ENCODE measurements at places on chromosomes 3 and 15.

DNA sequence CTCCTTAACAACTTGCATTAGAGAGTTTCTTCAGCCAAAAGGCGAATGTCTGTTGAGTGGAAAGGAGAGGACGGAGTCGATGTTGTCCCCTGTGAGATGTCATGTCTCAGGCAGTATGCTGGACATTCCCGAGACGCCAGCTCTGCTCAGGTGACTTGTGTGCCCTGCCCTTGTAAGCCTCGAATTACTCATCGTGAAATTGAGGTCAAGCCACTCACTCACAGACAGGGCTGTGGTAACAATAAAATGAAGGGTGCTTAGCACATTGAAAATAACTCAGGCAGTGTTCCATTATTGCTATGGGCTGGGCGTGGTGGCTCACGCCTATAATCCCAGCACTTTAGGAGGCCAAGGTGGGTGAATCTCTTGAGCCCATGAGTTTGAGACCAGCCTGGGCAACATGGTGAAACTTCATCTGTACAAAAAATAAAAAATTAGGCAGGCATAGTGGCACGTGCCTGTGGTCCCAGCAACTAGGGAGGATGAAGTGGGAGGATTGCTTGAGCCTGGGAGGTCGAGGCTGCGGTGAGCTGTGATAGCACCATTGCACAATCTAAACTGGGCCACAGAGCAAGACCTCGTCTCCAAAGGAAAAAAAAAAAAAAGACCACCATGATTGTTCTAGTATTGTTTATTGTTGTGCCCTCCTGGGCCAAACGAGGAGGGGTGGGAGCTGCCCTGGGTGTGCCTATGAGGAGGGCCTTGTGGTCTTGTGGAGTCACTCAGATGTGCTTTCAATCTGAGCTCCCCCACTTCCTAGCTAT, 214.4 kb downstream of the THSD4 start:
- DNase-seq = no peak

DNA sequence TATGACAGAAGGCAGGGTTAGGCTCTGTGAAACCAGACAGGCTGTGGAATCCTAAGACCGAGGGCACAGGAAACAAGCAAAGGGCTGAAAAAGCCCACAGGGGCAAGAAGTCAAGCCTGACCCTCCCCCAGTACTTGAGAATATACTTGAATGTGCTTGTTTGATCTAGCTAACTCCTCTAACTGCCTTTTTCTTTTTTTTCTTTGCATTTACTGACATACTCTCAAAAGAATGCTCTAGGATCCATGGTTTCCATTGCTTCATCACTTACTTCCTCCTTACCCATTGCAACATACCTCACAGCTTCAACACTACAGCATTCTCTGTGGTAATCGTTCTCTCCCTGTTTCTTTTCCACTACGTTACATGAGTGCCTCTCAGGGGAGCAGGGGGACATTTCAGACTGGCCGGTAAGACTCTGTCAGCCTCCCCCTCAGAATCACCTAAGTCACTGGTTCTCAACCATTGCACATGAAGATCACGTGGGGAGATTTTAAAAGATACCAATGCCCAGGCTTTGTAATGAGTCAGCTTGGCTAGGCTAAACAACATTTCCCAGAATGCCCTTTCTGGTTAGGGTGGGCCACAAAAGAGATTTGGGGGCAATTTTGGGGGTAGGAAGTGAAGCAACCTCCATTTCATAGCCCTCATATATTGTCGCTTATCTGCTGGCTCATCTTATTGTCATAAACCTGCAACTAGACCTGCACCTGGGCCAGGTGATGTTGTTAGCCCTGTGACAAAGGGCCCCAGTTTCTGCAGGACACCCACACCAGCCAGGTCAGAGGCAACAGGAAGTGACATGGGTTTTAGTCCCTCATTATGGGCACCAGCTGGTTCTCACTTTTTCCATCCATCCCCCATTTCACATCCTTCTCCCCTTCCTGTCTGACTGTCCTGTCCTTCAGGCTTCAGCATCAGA, 24.6 kb upstream of the RSL24D1 start:
- no peak for DNase-seq

- no peak for DNase-seq
Measured at GRCh38 chr3:179229177-179229576, 21.7 kb downstream of the KCNMB3 start.

GRCh38 chr3:56954125-56954524, 106.3 kb upstream of the SPATA12 start:
- no peak for DNase-seq

DNA sequence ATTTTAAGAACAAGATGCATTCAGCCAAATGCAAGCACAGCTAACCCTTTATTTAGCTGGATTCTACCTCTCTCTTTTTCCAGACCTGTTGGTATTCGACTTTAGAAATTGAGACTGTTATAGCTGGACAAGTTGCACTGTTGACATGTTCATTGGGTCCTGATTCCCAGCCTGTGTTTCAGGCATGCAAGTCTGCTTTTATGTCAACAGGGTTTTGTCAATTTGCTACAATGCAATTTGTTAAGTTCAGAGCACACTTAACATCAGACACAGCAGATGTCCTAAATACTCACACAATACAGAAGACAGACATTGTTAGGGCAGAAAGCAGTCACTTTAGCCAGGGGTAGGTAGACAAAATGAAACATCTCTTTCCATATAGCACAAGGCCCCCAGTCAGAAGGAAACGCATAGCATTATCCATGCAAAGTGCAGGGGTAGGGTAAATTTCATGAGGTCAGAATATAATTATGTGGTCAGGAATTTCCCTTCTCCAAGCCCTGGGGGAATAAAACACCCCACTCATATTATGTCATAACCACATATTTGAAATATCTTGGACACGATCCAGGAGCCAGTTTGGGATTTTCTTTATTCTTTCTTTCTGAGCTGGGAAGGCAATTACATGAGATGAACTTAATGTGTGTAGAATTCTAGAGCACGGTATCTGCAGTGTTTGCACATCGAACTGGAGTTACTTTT, 504.1 kb downstream of the NTRK3 start:
- no peak for DNase-seq

- no peak for DNase-seq
Measured at GRCh38 chr15:43913941-43914340, 87.1 kb downstream of the WDR76 start.

DNA sequence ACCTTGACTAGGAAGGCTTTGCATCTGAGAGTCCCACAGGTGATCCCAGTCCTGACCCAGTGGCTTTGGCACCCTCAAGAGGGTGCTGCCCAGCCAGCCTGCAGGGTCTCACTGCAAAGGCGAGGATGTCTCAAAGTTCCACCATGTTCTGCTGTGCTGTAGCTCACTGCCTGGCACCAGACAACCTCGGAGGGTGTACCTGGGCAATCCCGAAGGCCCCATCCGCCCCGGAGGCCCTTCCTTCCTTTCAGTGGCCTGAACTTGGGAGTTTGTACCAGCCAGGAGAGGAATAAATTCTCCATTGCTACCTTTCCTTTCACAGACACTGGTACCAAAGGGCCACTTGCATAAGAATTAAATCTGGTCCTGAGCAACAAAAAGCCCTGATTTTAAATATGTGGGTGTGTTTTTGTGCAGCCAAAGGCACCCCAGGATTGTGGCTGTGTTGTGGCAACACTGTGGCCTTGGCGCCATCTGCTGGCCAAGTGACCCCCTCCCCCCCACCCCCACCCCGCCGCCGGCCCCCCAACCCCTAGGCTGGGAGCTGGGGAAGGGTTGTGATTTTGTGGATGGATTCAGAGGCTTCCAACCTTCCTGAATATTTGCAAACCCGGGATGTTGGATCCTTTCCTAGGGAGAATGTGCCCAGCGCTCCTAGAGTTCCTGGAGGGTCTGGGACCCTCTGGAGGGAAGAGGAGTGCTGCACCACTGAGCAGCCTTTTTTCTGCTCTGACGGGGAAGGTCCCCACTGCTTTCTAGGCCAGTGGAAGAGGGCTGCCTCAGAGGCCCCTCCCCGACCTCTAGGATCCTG, 9.7 kb upstream of the PTPN23 start:
- no peak for DNase-seq

DNA sequence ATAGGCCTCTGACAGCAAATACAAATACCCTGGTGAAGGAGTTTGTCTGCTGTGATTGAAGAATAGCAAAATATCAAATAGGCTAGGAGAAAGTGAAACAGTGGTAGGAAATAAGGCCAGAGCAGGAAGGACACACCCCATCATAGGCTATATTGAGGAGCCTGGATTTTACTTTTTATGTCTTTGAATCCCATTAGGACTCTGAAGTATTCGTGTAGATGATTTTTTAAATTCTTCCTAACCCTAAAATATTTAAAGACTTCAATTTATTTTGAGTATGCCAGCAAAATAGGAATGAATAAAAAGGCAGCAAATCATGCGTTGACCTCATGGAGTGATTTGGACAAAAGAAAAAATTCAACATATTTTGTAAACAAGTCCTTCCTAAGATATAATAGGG, 562.8 kb downstream of the NAALADL2 start:
- DNase-seq = no peak

DNA sequence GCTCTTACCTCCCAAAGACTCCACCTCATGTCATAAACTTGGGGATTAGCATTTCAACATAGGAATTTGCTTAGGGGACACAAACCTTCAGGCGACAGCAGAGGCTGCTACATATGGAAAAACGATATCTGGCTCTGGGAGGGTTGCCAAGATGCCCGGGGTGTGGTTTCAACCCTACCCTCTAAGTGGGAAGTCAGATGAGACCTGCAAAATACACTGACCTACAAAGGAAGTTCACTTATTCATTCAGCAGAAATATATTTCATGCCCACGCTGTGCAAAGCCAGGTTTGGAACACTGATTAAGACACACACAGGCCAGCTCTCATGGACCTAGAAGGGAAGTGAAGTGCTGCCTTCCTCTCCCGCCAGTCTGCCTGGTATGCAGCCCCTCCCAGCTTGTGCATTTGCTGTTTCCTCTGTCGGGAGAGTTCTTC, 239.3 kb downstream of the FEZF2 start:
- no peak for DNase-seq

DNA sequence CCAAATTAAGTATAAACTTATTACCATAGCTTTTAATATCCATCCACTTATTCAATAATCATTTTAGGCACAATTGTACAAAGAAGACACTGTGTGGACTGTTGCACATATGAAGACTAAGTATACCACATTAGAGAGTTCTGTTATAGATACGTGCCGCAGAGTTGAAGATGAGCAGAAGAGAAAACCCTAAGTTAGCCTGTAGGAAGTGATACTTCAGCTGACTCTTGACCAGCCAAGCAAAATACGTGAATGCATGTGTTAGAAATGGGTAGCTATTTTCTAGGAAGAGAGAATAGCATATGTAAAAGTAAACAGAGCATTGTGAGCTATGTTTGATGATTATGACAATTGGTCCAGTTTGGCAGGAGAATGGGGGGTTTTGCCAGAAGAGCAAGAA, 272.0 kb upstream of the ATP11B start:
- no peak for DNase-seq

DNA sequence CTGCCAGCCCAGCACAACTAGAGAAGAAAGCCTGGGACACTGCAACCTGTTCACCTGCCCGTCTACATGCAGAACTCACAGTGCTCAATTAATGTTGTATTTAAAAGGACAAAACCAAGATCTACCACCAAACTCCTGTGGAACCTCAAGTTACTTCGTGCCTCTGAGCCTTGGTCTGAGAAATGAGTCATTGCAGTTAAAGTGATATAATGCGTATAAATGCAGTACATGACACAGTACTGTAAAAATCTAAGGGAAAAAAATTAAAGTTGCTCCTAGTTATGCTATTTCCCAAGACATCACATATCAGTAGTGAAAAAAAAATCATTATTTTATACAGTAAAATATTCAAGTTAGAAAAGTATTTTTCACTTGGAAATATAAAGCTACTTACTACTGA, 138.9 kb downstream of the ZIC4 start:
- DNase-seq = no peak

GRCh38 chr15:63896336-63897115, 62.8 kb upstream of the HERC1 start:
- DNase-seq = no peak

DNA sequence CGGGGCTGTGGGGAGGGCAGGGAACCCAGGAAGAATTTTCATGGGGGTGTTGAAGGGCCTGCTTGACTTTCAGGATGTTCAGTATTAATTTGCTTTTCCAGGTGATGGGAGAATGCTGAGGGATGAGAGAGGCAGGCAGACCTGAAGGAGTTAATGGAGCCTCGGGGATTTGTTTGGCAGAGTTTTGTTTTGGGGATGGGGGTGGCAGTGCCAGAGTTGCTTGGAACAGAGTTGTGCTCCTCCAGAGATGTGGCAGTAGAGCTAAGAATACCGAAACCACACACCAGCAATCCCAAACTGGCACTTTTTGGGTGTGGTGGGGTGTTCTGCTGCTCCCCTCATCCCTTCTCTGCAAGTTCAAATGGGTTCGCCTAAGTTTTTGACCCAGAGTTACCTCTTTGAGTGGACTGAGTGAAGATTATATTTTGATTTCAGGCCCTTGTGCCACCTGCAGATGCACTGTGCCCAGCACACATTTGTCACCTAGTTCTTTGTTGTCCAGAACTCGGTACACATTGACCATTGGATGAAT, 1.6 kb downstream of the BOC start:
- no peak for DNase-seq

- no peak for DNase-seq
Measured at GRCh38 chr3:58432905-58433304, 727 bp downstream of the PDHB start.

- no peak for DNase-seq
Measured at GRCh38 chr15:93497291-93497690, 408.3 kb upstream of the RGMA start.

DNA sequence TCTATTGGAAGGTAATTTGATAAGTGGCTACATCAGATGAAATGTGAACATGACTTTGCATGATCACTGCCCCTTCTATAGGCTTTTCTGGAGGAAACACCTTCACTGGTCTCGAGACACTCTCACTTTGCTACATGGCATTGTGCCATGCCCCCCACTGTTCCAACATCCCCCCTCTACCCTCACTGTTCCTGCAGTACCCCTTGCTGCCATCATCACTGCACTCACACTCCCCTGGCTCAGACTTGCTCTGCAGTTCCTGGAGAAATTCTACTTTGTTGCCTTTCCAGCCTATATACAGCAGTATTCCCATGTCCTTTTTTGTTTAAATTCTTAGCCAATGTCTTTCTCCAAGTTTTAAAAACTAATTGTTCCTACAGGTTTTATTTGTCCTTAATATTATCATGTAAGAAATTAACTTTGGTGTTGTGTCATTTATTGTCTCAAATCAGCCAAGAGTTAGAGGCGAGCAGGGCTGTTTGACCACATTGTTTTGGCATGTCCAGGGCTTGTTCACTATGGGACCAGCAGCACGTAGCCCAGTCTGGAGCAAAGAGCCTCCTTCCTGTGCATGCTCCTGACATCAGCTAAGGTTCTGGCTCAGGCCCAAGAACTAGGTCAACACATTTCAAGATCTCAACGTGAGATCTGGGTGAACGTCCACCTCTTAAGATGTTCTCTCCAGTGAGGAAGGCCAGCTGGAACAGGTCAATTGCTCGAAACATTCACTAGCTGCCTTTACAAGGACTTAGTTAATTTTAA, 246.4 kb downstream of the SLC9A9 start:
- no peak for DNase-seq

GRCh38 chr3:153679714-153680113, 441.5 kb upstream of the ARHGEF26 start:
- no peak for DNase-seq

- DNase-seq = no peak
Measured at GRCh38 chr3:151265866-151266265, 12.5 kb downstream of the P2RY14 start.

GRCh38 chr15:63405683-63406390, 24.2 kb upstream of the CA12 start:
- DNase-seq = no peak

- DNase-seq = no peak
Measured at GRCh38 chr15:74265046-74265639, 29.0 kb downstream of the CCDC33 start.

Measured in type B pancreatic cell (in vitro differentiated cells).